ENCODE measurements at places on chromosomes 2 and 18.

- DNase-seq: no peak
These were observed 23.7 kb upstream of the MYO5B start for GRCh38 chr18:50218432-50219197.

GRCh38 chr2:237125967-237126366 lies 40.3 kb downstream of the COPS8 start:
- no peak for DNase-seq

DNA sequence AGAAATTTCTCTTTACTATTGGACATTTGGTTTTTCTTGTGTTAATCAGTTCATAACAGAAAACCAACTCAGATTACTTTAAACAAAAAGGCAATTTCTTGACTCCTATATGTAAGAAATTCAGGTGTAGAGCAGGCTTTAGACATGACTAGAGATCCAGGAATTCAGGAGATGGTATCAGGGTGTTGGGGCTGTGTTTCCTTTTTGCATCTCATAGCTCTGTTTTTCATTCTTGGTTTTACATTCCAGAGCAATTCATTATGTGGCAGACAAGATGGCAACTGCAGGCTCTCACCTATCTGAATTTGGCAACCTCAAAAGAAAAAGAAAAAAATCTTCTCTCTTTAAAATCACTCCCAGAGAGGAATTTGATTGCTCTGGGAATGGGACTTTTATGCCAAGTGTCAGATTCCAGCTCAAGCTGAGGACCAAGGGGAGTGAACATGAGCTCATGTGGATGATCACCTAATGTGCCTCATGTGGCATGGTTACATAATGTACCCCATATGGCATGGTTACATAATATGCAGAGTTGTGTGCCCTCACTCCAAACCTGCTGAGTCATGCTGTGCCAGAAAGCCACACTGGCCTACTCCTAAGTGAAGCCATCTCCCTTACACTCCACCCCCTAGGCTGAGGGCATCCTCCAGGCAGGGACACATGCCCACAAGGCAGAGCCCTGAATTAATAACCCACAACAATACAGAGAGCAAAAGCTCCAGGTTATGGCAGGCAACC lies 282.7 kb downstream of the MBD2 start:
- no peak for DNase-seq

GRCh38 chr2:38095996-38096861 lies 20.3 kb upstream of the CYP1B1 start:
- DNase-seq: no peak

GRCh38 chr2:237998530-237998929 lies 31.7 kb downstream of the UBE2F start:
- DNase-seq: no peak

DNA sequence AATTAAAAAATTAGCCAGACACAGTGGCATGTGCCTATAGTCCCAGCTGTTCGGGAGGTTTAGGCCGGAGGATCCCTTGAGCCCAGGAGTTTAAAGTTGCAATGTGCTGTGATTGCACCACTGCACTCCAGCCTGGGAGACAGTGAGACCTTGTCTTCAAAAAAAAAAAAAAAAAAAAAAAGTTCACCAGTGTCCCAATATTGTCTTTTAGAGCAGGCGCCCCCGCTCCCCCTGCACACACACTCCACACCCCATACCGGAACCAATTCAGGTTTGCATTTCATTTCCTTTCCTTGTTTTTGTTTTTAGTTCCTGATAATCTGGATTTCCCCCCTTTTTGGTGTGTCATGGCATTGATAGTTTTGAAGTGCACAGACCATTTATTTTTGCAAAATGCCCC lies 10.4 kb downstream of the TMEM87B start:
- peak; percentile 12 for DNase-seq

DNA sequence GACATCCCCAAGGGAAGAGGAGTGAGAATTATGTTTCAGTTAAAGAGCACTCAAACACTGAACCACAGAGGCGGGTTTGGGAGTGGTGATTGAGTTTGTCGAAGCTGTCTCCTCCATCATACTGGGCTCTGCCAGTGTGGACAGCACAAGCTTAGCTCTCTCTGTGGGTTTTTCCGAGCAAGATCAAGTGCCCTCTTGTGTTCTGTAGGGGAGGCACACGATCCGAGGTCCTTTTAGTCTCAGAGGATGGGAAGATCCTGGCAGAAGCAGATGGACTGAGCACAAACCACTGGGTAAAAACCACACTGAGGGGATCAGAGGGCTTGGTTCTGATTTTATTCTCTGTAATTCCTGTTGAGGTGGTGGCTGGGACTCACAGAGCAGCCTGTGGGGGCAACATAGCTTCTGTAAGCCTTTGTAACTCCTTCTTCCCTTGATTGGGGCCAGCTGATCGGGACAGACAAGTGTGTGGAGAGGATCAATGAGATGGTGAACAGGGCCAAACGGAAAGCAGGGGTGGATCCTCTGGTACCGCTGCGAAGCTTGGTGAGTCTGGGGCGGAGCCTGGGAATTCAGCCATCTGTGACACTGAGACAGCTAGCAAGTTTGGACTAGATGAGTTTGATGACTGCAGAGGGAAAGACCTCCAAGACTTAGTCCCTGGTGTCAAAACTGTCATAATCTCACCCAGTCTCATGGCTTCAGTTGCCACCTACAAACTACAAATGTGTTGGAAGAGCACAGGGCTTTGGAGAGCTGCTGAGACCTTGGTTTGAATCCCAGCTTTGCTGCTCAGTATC lies 2.0 kb downstream of the NAGK start:
- no peak for DNase-seq

GRCh38 chr2:73284296-73285158 lies at the start of gene FBXO41:
FBXO41 (minus strand) TSS chr2:73284478; CDS start chr2:73269630, 14,848 bp downstream.
- DNase-seq: peak; percentile 80

- no peak for DNase-seq
These were observed 2.4 kb upstream of the INO80C start for GRCh38 chr18:35500113-35500512.

- DNase-seq: peak; percentile 62
These were observed 104.8 kb downstream of the NOL10 start for GRCh38 chr2:10584843-10585475.

Data from SJCRH30 (cell line).